IPS DF 6.9 (cell line): ENCODE measurements at places on chromosomes 13 and 19.

DNA sequence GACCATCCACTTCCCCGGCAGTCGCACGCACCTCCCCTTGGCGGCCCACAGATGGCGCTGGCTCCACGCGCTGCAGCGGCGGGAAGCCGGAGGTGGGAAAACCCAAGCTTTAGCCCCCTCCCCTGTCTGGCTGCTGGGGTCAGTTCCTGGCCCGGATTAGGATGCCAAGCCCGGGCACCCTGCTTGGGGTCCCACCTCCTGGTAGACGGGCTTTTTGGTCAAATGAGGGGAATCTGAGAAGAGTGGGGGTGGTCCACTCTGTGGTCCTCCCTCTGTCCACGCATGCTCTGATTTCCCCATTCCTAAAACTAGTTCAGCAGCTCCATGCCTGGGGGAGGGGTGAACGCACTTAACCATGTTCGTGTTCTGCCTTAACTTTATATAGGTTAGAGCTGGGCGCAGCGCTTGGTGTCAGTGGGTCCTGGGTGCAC lies 8.1 kb upstream of the ADGRE2 start:
- peak; percentile 58 for DNase-seq

GRCh38 chr19:53156850-53157249 lies 2.0 kb downstream of the ZNF347 start:
- DNase-seq = no peak

GRCh38 chr13:91381371-91381770 lies 17.1 kb upstream of the GPC5 start:
- no peak for DNase-seq

DNA sequence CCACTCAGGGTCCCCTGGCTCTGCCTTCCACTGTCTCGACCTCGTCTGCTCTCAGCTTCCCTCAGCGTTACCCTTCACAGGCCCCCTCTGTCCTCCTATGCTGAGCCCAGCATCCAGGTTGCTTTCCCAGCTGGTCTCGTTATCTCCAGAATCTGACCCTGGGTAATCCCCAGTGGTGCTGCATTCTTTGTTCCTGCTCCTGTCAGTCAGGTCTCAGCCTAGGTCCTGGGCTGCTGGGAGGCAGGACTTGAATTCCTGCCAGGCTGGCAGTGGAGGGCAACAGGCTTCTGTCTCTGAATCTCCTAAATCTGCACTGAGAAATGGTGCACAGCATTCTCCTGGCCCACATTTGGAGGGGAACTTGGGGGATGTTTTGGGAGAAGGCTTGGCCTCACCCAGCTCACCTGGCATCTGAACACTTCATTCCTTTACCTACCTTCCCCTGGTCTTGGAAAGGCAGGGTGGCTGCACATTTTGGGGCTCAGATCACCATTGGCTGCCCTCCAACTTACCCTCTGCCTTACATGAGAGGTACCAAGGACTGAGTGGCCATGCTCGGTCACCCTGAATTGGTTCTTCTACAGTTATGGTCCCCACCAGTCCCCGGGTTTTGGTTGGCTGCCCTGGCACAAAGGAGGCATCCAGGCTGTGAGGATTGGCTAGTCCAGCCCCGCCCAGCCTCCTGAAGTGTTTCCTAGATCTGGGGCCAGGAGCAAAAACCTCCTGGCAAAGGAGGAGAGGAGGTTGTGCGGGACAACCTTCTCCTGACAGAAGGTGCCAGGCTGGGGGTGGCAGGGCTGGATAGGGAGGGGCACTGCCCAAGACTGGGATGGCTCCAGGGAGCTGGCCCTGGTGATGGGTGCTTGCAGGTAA lies at the start of gene CYP4F8:
Gene CYP4F8 (plus strand): TSS at position 712 of the 873 bp plus-strand sequence. CDS start 399 bp downstream, outside the sequence.
- no peak for DNase-seq

DNA sequence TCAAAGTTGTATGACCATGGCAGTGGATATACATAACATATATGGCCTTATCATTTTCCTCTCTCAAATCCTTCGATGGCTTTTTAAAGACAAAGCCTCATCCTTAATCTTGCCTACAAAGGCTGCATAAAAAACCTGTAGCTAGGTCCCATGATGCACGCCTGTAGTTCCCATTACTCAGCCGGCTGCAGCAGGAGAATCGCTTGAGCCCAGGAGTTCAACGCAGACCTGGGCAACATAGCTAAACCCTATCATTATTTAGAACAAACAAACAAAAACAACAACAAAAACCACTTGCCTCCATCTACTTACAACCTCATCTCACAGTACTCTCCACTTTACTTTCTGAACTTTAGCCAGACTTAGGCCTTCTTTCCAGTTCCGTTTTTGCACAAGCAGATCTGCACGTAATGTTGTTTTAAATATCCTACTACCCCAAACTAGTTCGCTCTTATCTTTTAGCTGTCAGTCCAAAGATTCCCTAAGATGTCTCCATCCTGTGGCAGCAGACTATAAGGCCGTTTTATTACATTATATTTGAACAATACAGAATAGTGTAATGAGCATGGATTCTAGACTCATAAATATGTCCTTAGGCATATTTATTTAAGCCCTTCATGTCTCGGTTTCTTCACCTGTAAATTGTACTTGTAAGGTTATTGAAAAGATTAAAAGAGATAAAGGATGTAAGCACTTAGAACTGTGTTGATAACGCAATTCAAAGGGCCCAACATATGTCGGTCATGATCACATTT lies 969 bp upstream of the POMP start:
- DNase-seq = no peak

GRCh38 chr13:81207231-81207630 lies 866.3 kb upstream of the SPRY2 start:
- DNase-seq = no peak
